ENCODE measurements at places on chromosomes 11 and 22.

GRCh38 chr11:94912806-94913205 lies 60.5 kb downstream of the CWC15 start:
- DNase-seq = no peak

DNA sequence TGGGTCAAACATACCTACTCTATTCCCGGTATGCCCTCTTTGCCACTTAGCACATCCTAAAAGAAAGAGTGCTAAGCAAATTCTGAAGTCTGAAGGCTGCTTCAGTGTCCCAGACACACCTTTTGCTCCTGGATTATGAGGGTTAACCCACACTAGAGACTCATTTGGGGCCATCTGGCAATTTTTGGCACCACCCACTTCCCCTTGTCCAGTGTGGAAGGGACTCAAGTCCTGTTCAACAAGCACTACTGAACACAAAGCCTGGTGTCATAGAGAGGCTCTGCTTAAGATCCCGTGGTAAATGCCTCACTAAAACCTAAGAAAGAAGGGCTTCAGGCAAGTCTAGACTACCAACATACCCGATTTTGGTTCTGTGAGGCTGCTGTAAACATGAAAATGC lies 85.8 kb downstream of the SERGEF start:
- DNase-seq = no peak

DNA sequence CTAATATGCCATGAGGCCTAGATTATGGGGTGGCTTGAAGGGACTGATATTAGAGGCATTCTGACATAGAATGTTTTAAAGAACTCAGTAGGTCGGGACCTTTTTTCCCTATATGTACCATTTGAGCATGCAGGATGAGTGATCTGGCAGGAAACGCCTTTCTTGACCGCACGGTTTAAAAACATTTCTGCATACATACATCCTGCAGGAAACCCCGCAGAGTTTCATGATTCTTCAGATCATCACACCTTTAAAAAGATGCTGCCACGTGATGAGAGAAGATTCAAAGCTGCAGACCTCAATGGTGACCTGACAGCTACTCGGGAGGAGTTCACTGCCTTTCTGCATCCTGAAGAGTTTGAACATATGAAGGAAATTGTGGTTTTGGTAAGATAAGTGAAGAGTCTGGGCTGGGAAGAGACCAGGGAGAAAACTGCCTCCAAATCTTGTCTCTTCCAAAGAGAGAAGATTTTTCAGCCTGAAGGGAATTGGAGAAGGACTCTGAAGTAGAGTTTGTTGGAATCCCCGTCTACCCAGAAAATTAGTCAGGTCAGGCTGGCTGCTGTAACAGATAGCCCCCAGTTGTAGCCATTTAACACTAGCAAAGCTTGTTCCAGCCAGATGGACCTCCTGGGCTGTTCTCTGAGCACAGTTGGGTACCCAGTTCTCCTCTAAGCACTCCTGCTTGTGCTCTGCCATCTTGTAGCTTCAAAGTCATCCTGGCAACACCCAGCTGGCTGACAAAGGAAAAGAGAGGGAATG lies 7.4 kb downstream of the RCN1 start:
- DNase-seq = no peak

GRCh38 chr11:45394294-45395085 lies 108.3 kb upstream of the SYT13 start:
- DNase-seq = no peak

GRCh38 chr11:86245369-86246292 lies 1.1 kb downstream of the EED start:
- DNase-seq = peak; percentile 44

DNA sequence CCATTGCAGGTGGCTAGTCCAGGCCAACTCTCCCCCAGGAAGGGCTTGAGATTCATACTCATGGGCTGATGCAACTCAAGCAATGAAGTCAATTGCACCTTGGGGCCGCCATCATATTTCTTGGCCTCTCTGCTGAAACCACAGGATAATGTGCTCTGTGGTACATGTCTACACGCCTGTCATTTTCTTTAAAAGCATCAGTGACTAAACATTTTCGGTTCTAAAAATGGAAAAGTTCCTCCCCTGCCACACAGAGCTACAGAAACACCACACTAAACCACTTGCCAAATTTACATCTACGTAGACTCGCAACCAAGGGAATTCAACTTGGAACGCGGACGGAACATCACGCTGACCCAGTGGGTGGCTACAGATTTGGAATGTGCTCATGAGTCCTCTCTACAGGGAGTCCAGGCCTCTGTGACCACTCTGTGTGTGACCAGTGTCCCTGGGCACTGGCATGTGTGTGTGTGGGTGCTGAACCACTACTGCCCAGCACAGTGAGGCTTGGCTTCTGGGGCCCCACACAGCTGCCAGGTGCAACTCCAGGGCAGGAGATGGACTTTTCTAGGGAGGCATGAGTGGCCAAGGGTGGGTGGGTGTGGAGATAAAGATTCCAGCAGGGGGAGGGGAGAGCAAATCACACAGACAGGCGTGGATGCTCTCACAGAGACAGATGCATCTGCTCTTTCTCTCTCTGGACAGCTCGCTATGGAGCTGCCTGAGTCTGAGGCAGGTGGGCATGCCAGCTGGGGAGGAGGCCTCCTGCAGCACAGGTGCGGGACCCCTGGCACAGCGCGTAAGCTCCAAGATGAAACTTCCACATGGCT lies 261.9 kb downstream of the CTTN start:
- DNase-seq = no peak

DNA sequence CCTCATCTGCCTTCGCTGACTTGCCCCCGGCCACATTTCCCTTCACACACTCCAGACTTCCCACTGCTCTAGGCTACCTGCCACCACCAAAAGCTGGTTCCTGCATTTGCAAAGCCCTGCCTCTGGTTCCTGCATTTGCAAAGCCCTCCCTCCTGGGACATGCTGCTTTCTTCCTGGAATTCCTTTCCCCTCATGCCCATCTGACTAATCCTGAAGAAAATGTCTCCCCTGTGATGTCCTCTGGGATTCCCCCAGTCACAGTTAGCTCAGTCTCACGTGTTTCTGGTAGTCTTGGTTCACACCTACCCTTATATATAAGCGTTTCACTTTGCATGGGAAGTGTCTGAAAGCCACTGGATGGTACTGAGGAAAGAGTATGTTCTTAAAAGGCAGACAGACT lies 206.9 kb downstream of the DBX1 start:
- DNase-seq = no peak

- no peak for DNase-seq
Observed at GRCh38 chr22:17375914-17376614, 6.8 kb downstream of the CECR2 start.

DNA sequence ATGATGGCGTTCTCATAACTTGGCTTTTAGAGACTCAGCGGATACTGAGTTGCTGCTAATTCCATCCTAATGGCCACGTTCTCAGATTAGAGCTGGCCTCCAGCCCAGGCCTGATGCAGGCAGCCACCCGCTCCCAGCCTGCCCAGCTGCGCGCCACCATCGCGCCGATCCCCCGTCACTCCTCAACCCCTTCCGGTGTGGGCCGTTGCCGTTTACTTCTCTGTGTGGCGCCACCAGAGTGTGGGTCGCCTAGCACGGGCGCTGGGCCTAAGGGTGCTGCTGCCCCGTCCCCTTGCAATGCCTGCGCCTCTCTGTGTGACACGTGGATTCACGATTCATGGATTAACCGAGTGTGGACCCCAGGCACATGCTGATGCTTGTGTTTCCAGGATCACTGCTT lies 1116.0 kb downstream of the BRD1 start:
- no peak for DNase-seq

- DNase-seq = no peak
Observed at GRCh38 chr11:33021937-33022336, 6.3 kb downstream of the DEPDC7 start.

- no peak for DNase-seq
Observed at GRCh38 chr11:61716478-61717285, 35.8 kb upstream of the MYRF start.

GRCh38 chr11:12224537-12224893 lies 114.1 kb downstream of the MICAL2 start:
- peak; percentile 62 for DNase-seq

DNA sequence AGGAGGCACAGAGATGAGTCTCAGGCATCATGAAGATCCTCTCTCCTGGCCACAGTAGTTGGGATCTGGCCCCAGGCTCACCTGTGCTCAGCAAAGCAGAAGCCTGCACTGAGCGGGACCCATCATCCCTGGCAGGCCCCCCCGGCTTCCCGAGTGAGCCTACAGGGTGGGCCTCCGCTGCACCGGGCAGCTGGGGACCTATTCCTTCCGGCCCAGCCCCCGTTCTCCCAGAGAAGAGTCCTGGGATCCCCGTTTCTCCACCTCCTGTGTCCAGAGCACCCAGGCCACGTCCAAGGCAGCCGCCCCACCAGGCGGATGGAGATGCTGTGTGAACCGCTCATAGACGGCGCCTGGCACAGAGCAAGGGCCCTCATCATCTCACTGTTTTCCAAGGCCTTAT lies 52.5 kb downstream of the ANO1 start:
- no peak for DNase-seq

DNA sequence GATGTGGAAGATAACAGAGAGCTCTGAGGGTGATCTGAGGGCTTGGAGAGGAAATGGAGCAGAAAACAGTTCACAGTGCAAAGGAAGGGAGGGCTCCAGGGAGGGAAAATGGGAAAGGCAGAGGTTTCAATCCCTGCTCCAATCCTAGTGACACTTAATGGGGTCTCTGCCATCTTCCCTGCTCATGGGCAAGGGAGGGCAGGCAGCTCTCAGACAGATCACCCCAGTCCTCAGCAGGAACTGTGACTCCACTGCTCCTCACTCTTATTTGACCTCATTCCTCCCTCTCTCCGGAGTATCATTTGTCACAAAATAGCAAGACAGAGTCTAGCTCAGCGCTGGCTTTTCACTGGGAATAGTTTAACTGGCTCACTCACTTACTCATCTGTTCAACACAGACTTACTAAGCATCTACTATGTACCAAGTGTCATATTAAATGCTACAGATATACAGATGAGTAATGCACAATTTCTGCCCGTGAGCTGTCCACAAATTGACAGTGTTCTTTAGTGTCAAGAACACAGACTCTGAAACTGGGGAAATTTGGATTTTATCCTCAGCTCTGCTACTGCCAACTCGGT lies 817.4 kb downstream of the OPCML start:
- DNase-seq = no peak

- no peak for DNase-seq
Observed at GRCh38 chr22:37303821-37304274, 21.5 kb downstream of the CYTH4 start.

DNA sequence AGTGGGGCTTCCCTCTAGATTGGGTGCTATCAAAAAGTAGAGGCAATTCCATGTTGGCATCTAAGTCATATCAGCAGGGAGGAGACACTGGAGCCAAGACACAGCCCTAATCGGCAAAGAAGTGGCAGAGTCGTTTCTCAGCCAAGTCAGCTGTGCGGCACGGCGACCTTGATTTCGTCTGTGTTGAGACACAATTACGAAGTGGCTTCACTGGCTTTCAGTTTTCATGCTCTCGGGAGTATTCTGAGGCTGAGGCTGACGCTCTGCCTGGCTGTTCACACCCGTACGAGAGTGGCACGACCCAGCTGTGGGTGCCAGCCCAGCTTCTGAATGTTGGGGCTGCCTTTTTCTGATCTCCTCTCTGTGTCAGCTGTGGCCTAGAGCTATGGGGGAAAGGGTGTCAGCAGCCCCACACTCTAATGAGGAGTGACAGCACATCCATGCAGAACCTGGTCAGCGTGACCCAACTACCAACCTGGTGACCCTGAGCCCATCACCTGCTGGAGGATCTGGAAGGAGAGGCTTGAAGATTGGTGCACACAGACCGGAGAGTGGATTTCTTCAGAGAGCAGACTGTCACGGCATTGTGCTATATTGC lies 105.7 kb upstream of the TMEM45B start:
- no peak for DNase-seq

- DNase-seq = no peak
Observed at GRCh38 chr11:17333799-17334586, 17.6 kb upstream of the NCR3LG1 start.

DNA sequence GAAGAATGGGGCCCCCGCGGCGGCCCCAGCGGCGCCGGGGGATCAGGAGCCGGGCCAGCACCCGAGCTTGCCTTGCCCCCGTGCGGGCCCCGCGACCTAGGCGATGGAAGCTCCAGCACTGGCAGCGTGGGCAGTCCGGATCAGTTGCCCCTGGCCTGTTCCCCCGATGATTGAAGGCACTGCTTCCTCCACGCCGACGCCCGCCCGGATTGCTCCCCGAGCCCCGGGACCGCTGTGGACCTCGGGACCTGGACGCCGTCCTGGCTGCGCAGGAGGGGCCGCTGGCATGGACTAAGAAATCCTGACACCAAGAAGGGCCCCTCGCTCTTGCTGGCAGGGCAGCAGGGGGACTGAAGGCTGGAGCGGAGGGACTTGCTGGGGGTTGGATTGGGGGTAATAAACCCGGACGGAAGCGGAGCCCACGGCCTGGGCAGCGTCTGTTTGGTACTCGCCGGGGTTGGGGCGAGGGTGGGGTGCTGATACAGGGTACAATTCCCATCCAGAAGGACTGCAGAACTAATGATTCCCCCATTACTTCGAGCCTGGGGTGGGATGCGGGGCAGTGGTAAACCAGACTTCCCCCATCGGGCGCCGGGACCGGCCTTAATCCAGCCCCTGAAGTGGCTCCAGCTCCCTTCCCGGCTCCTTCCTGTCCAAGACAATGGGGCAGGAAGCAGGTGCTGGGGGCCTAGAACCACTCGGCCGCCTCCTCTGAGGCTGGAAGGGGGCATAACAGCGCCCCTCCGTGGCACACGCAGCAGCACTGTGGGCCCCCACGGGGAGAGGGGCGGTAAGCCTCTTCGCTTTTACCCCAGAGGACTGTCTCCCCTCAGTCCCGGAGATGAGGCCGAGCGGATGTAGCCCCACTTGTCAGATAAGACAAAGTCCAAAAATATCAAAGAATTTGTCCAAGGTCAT lies 1.0 kb downstream of the CCDC85B start:
- peak; percentile 59 for DNase-seq

DNA sequence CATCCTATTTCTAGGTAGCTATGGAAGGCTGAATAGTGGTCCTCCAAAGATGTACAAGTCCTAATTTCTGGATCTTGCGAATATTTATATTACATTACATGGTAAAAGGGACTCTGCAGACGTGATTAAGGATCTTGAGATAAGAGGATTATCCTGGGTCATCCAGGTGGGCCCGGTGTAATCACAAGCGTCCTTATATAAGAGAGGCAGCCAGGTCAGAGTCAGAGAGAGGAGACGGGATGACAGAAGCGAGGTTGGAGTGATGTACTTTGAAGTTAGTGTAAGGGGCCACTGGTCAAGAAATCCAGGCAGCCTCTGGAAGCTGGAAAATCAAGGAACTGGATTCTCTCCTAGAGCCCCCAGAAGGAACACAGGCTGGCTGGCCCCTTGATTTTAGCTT lies 70.1 kb upstream of the MYOD1 start:
- no peak for DNase-seq

GRCh38 chr11:61947486-61948210 lies 2.5 kb upstream of the BEST1 start:
- no peak for DNase-seq

- no peak for DNase-seq
Observed at GRCh38 chr11:47591764-47592163, 2.4 kb downstream of the C1QTNF4 start.

All from GM06990 (cell line).